ENCODE measurements at places on chromosomes 4 and X.

DNA sequence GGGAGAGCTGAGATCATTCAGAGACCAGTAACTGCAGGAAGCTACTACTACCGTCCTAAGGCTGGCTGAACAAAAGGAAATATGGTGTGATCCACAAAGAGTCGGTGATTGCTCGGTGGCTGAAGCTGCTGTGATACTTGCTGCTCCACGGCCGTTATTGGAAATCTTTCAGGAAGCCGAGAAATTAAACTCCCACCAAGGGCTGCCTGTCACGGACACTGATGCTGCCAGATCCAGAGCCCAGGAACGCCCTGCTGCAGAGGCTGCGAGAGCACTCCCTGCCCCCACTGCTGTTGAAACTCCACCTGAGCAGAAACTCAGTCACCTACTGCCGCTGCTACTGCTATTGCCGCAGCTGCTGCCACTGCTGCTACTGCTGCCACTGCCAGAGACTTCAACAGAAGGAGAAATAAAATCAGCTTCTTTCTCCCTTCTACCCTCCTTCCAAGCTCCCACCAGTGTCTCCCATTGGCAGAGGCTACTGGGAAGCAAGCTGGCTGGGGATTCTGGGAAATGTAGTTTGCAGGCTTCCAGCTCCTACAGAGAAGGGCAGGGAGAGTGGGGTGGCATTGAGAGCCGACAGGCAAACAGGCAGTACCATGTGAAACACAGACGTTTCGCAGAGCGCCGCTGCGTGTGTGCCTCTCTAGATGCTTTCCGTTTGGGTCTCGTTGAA is 126.0 kb upstream of the ENPP6 start:
- DNase-seq: peak; percentile 53

- DNase-seq: no peak
Measured at GRCh38 chr4:21699446-21699845, 249.1 kb downstream of the KCNIP4 start.

DNA sequence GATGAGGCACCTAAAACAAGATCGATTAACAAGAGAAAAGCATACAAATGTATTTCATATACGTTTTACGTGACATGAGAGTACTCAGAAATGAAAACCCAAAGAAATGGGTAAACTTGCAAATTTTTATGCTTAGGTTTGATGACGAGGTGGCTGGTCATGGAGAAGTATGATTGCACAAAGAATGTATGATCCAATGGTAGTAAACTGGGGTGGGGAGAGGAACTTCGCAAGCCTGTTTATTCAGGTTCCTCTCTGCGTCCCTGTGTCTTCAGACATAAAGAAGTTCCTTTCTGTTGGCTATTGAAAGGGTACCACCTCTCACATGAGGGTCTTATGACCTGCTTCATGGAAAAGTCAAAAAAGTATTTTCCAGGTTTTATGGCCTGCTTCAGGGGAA is 309.2 kb downstream of the BCOR start:
- DNase-seq: no peak

DNA sequence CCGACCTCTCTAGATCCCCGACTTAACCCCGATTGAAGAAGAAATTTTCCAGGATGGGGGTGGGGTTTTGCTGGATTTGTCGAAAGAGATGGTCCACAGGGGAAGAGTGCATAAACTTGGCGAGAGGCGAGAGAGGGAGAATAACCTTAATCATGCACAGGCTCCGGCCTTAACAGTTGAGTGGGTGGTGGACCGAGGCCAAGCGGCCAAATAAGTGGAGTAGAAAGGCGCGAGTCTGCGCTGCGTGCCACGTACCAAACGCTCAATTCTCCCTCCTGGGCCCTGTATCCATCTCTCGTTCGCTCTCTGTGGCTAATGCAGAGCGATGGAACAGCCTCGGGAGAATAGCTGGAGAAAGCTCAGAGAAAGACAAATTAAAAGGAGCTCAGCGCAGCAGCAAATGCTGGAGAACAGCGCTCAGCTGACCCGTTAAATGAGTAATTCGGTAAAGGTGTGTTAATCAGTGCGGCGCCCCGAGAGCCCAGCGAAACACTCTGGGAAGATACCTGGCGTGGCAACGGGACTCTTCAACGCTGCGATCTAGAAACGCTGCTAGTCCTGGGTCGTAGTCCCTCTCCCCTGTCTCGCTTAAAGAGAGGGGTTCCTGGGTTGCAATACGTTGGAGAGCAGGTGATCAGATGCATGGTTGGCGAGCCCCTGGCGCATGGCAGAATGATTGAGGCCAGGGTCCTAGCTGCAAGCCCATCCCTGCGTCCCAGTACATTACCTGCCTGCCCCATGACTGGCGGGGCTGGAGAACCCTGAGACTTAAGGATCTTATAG is 887 bp upstream of the IL1RAPL2 start:
- no peak for DNase-seq

DNA sequence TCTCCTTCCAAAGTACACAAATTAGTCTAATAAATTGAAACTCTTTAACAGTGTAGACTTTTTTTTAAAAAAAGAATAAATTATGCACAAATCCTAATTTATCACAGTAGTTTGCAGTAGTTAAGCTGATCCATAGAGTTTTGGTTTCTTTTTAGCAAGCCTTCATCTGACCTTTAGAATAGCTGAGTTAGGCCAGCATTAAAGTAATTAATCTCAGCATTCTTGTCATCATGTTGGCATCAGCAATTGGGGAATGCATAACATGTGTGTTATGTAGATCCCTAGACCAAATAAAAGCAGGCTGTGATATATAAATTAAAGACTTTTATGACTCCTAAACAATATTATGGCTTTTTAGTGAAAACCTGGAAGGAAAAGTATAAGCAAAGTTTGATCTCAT is 426.5 kb upstream of the PABPC4L start:
- no peak for DNase-seq

DNA sequence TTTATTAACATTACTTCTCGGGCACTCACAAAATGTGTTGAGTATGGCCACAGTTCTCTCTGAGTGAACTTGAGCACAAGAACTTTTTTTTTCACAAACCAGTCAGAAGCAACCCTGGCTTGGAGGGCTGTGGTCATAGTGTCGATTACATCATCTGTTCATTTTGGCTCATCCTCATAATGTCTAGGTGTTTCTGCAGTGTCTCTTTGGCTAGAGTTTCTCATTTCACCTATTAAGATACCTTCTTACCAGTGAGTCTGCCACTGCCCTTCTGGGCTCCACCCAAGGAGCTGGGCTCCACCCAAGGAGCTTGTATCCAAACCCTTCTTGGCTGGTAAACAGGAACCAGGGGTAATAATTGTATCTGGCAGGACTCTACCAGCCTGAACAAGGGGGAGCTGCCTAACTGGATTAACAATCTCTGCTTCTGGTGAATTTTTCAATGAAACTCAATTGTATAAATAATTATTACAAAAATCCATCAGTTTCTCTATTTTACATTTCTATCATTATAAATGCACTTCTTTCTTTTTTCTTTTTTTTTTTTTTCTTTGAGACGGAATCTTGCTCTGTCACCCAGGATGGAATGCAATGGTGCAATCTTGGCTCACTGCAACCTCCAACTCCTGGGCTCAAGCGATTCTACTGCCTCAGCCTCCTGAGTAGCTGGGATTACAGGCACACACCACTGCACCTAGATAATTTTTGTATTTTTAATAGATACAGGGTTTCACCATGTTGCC is 667.7 kb upstream of the SLIT2 start:
- no peak for DNase-seq

GRCh38 chrX:105462186-105462585 is 241.7 kb upstream of the TEX13A start:
- no peak for DNase-seq

- DNase-seq: no peak
Measured at GRCh38 chr4:25454476-25454875, 77.4 kb downstream of the ANAPC4 start.

- peak; percentile 70 for DNase-seq
Measured at GRCh38 chrX:51743179-51743957, at the start of gene GSPT2. Gene GSPT2 (plus strand): TSS chrX:51743442. CDS start chrX:51743627, 185 bp downstream.

- no peak for DNase-seq
Measured at GRCh38 chr4:124135409-124135813, 577.1 kb downstream of the ANKRD50 start.

- no peak for DNase-seq
Measured at GRCh38 chr4:20840648-20841190, 140.5 kb downstream of the PACRGL start.
